HuH-7.5 (cell line): ENCODE measurements at places on chromosomes 11 and 22.

DNA sequence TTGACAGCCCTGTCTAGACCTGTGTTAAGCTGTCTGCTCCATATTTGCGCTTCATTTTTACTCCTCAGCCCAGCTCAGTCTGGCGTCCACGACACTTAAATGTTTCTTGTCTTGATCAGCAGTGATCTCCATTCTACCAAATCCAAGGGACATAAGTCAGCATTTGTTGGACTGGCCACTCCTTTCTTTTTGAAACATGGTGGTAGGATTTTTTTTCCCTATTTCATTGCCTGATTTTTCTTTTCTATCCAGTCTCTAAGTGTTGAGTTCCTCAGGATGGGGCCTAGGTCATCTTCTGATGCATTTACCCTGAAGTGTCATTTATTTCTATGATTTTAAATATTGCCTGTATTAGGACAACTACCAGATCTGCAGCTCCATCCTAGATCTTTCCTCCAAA lies 873 bp downstream of the NCAPH2 start:
- no peak for DNase-seq

GRCh38 chr11:6650980-6651379 lies 4.6 kb downstream of the DCHS1 start:
- no peak for DNase-seq

DNA sequence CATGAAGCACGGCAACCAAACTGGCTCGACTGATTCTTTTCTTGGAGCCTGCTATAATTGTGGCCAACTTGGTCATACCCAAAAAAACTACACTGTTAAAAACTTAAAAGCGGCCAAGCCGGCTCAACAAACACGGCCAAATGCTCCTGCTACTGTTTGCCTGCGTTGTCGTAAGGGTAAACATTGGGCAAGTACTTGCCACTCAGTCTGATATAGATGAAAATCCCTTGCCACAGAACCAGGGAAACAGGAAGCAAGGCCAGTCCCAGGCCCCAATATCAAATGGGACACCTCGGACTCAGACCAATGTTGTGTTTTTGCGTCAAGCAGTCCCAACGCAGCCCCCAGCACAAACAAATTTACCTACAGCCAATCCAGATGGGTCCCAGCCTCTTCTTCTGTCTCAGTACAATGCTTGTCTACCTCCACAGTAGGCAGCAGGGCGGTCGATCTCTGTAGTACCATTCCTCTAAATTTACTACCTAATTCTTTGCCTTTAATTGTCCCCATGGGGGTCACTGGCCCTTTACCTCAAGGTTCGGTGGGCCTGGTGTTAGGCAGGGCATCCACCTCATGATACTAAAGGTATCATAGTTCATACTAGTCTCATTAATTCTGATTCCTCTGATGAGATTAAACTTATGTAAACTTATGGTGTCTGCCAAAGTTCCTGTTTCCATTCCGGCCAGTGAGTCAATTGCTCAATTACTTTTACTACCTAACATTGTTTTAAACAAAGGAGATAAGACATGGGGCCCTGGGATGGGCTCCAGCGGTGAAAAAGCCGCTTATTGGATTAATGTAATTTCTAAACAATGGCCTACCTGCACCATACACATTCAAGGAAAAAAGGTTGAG lies 3.7 kb upstream of the COMT start:
- DNase-seq = no peak

- DNase-seq = no peak
These were observed 34.4 kb downstream of the ZNF195 start for GRCh38 chr11:3344327-3345174.

- no peak for DNase-seq
These were observed 118.7 kb upstream of the SORL1-AS1 start for GRCh38 chr11:121571506-121571905.

DNA sequence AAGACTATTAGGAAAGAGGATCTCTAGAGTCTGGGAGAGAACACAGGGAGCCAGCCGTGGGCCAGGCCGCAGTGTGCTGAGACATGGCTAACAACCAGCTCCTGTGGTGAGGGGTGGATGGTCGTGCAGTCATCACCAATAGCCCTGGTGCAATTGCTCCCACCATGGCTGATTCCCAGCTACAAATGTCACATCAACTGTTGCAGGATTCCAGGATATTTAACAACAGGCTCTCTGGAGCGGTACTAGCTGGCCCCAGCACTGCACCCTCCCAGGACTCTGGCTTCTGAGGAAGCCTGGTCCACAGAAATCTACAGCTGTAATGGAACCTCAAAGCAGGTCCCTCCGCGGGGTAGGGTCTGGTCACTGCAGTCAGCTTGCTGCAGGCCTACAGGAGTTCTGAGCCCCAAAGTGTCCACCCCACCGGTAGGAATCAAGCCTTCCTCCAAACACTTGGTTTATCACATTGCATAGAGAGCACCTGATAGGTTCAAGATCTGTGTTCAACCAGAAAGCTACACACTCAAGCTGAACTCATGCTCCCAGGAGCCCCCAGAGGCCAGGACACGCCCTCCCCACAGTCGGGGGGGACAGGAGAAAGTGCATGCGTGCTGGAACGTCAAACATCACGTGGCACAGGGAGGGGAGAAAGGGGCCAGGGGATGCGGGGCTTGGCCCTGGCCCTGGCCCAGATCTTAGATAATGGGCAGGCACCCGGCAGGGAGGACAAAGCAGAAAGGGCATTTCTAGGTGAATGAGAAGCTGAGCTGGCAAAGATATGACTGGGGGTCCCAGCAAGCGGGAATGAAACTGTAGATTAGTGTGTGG lies 609.0 kb downstream of the TBC1D22A start:
- no peak for DNase-seq

GRCh38 chr11:122177238-122177637 lies 61.2 kb upstream of the BLID start:
- DNase-seq = no peak

DNA sequence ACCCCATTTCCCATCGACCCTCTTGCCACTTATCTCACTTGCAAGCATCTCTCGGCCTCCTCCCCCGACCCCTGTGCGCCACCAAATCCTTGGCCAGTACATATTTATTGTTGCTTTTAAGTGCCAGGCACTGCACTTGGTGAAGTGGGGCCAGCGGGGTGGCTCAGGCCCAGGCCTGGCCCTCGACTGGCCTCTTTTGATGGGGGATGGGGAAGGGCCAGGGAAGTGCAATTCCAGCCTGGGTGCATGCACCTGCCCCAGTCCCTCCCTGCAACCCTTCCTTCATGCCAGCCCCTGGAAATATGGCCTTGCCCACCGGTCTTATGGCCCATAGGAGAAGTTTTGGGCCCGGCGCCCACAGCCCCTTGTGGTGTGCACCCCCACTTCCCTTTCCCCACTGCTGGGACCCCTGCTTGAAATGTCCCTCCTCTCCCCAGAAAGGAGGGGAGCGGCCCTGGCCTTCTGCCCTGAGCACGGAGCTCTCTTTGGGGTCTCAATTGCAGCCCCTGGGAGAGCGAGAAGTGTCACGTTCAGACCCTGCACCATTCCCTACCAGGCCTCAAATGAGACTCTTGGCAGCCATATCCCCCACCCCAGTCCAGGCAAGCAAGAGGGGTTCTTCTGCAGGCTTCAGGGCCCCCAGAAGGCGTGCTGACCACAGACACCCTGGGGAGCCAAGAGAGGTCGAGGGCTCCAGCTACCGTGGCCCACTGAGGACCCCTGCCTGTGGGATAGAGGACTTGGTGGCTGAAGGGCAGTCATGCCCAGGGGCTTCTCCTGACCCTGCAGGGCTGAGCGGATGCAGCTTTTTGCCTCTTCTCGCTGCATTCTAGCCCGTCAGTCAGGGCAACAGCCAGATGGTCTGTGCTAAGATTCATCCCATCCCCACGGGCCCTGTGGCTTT lies 961 bp downstream of the SUSD2 start:
- no peak for DNase-seq

DNA sequence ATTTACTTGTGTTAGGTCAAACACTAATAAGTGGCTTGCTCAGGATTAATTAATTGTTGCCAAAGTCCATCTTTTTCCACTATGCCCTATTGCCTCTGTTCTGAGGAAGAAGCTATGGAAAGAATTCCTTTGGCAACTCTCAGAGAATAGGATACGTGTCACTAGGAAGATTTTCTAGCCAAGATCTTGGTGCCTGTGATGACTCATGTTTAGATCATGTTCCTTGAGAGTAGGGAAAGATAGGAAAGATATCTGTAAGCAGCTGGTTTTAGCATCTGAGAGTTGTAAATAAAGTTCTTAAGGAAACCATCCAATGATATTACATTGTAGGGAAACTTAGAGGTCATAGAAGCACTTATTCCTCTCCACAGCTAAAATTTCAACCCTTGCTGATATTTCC lies 15.7 kb downstream of the SLN start:
- no peak for DNase-seq

GRCh38 chr11:83002053-83002452 lies 69.6 kb downstream of the RAB30 start:
- no peak for DNase-seq

DNA sequence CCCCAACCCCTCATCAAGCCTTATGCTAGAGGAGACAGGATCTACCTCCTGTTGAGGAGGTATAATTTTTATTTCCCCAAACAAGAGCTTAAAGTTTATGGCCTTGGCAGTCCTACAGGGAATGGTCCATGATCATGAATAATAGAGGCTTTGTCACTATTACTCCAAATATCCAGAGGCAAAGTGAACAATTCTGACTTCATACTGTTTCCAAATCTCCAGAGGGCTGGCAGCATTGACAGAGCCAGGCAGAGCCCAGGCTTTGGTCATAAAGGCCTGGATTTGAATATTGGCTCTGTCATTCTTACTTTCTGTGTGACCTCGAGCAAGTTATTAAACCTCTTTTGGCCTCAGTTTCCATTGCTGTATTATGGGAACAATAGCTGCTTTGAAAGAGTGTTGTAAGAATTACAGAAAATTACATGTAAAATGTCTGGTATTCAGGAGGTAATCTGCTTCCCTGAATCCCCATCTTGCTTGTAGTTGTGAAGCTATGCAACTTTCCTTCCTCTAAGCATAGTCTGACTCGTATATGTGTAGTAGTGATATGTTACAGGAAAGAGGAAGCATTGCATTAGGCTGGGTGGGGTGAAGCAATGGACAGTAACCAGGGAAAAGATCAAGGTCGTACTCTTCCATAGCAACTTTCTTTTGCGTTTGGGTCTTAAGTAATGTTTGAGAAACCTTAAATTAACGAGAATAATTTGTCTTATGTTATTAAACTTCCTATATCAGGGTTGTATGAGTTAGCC lies 88.8 kb downstream of the CD44 start:
- no peak for DNase-seq

DNA sequence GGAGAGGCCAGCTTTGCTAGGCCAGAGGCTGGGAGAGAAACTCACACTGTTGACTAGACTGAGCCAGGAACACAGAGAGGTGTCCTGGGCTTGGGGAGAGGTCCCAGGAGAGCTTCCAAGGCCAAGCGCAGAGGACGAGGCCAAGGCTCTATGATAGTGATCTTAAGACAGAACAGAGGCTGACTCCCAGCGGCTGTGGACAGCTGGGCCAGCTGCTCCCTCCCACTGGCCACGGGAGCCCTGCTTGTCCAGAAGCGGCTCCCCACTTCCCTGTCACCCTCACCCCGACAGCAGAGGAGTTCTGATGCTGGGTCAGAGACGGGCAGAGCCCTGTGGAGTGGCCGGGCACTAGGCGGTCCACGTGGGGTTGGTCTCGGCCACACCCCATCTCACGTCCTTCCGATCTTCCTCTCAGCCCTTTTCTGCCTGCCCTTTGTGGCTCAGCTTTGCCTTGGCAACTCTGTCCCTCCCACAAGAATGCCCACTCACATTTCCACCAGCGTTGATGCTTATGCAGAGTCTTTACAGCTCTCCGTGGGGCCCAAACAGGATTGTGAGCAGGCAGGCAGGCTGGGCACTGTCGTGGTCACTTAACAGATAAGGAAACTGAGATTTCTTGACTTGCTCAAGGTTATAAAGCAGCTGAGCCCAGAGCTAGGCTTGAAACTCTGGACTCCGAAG lies 68.2 kb downstream of the FBXO7 start:
- no peak for DNase-seq

- DNase-seq = no peak
These were observed 34.4 kb downstream of the TRMU start for GRCh38 chr22:46369716-46370583.

DNA sequence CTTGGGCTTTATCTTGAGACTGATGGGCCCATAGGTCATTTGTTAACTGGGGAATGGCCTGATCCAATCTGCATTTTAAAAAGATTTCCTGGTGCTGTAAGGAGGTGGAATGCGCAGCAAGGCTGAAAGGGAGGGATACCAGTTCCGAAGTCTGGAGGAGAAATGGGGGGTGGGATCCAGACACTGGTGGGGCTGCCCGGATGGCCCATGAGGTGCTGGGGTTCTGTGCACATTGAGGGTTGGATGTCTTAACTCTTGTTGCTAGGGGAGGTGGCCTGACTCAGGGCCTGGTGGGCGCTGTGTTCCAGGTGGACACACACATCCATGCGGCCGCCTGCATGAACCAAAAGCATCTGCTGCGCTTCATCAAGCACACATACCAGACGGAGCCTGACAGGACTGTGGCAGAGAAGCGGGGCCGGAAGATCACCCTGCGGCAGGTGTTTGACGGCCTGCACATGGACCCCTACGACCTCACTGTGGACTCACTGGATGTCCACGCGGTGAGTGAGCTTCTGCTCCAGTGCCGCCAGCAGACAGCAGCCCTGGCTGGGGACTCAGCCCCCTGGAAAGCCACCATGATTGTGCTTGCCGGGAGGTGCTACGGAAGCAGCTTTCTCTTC lies 38.1 kb downstream of the AMPD3 start:
- DNase-seq = no peak

GRCh38 chr11:14500181-14500651 lies 605 bp upstream of the COPB1 start:
- no peak for DNase-seq

GRCh38 chr11:110323786-110324185 lies 27.4 kb upstream of the RDX start:
- DNase-seq = no peak

GRCh38 chr11:38718049-38718448 lies 2120.0 kb upstream of the RAG2 start:
- no peak for DNase-seq

DNA sequence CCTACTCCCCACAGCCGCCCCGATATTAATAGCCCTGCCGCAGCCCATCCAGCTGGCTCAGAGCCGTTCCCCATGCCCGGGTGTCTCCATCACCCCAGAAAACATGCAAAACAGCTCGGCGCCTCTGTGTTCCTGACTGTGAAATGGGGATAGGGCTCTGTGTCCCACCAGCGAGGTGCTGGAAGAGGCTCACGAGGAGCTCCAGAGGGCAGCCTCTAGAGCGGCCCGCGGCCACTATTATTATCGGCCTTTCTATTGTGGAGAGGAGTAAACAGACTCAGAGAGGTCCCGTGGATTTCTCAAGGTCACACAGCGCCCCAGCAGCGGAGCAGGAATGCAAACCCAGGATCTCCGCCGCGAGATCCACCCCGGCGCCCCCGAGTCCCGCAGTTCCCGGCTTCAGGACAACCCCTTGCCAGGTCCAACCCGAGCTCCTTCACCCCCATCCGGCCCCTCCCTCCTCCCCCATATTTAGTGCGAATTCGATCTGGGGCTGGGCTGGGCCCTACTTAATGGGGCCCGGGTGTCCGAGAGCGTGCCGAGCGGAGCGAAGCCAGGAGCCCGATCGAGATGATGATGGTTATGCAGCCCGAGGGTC lies at the start of gene ACTN3:
Gene ACTN3, plus strand, starts transcription at position 536 of the 598 bp plus-strand sequence. Its CDS starts 35 bp downstream, at position 571.
- DNase-seq = peak; percentile 95
